Activated CD4-positive, alpha-beta memory T cell treated with anti-CD3 and anti-CD28 coated beads for 36 hours (primary cell): ENCODE measurements at places on chromosomes 3 and 15.

- DNase-seq, result peak; percentile 77
Observed at GRCh38 chr15:34038871-34039789, at the start of gene AVEN. TSS of gene AVEN (minus strand) at chr15:34039204. CDS start at chr15:34039046, 158 bp downstream.

DNA sequence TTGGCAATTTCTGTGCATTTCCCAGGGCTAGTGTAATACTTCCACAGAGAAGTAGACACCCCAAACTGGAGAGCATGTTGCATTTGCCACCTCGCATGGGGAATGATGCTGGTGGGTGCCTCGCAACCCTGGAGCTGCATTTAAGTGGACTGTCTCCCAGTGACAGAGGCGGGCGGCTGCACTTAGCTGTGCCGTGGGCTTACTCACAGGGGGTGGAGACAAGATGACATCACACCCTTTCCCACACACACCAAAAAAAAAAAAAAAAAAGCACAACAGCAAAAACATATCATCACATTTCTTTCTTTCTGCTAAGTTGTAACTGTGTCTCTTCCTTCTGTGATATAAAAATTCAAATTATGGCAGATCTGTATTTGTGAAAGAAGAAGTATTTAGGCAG lies at the start of gene ABI3BP:
Gene ABI3BP, minus strand, starts transcription at position 113 of the 400 bp plus-strand sequence. Its CDS starts 37 bp downstream, at position 76.
- DNase-seq, result peak; percentile 10

DNA sequence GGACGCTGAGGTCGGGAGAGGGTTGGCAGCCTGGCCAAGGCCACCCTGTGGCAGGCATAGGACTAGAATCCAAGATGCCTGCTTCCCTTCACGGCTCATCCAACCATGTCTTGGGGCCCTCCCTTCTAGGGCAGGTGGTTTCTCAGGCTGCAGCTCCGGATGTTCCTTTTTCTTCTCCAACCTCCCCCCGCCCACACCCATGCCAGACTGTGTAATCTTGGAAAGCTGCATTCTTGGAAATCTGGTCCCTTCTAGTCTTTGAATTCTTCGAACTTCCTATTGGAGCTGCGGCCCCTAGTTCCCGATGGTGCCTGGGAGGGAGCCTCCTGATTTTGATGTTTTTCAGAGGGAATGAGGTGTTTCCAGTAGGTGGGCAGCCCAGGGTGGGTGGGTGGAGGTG lies 109.8 kb downstream of the FBLN2 start:
- no peak for DNase-seq

- DNase-seq, result no peak
Observed at GRCh38 chr3:185702262-185703225, 116.4 kb downstream of the SENP2 start.

- no peak for DNase-seq
Observed at GRCh38 chr3:183500319-183500718, 55.2 kb downstream of the KLHL6 start.

DNA sequence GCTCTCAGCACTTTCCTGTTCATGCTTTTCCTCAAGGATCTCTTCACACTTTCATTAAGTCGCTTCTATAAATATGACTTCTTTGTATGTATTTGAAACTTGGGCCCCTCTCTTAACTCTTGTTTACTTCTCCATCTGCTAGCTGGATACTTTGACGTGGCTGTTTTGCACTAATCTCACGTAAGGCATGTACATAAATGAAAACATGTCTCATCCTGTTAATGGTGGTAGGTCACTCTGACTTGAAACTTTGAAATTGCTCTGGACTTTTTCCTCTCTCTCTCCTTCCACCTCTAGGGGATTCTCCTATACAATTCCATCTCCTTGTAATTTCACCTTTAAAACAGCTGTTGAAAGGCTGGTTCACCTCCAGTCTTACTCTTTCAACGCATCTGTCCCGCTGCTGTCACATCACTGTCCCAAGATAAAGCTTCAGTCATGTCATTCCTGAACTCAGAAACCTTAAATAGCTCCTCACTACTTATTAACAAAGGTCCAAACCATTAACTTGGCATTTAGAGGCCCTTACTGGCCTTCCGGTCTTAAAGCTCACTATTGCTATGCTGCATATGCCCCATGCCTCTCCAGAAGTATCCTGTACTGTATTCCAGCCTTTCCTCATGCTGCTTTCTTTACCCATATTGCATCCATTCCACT lies 1.2 kb downstream of the BLOC1S6 start:
- no peak for DNase-seq

DNA sequence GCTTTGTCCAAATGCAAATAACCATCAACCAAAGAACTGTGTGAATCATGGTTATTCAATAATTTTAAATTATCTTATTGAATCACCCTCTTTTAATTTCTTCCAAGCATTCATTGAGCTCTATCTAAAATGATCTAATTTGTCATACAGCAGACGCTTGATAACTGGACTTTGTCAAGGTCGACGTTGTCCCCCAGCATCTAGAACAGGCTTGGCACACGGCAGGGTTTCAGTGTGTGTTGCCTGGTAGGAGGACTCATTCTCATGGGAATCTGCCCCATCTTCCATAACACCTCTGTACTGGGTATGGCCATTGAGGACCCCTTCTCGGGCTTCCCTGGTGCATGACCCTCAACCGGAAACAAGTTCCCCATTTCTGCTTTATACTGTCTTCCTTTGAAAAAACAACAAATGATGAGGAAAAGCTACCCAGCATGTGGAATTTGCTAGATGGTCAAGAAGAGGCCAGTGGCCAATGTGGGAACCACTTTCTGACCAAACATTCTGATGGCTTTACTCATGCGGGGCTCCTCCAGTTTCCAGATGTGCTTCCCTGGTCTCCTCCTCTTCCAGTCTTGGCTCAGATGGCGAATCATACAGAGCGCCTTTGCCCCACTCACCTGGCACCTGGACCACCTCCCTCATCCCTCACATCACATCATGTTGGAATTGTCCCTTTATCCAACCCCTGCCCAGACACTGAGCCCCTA lies 41.7 kb upstream of the SEC22A start:
- DNase-seq, result no peak

GRCh38 chr15:25850154-25851111 lies 12.7 kb downstream of the ATP10A start:
- DNase-seq, result peak; percentile 89

DNA sequence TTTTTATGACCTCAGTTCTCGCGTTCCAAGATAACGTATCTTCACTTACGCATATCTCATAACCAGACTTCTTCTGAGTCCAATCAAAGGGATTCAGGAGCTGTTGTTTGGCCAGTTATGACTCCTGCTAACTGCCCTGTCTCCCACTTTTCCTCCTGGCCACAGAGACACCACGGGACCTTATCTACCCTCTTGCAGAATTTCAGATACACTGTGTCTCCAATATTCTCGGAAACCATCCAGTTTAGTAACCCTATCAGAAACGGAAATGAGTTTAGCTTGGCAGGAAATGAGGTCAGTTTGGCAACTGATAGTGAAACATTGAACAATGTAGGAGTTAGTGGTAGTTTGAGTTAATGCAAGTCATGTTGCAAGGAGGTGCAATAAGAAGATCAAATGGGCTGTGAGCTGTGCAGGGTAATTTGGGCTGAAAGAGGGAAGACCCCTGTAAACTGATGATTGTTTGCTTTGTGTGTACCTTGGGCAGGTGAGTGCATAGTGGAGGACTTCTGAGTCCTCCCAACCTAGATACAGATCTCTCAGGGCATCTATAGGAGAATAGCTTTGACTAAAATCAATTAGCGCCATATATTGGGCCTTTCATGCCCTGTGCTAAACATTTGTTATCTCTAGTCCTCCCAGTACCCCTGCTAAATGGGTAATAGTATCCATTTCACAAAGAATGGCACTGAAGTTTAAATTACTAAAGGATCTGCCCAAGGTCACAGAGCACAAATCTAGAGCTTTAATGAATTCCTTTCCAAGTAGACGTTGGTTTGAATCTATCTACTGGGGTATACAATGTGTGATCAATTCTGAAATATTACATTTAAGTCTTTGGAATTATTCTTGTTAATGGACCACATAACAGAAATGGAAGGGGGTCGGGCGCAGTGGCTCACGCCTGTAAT lies 41.3 kb upstream of the PIK3CB start:
- DNase-seq, result peak; percentile 9

DNA sequence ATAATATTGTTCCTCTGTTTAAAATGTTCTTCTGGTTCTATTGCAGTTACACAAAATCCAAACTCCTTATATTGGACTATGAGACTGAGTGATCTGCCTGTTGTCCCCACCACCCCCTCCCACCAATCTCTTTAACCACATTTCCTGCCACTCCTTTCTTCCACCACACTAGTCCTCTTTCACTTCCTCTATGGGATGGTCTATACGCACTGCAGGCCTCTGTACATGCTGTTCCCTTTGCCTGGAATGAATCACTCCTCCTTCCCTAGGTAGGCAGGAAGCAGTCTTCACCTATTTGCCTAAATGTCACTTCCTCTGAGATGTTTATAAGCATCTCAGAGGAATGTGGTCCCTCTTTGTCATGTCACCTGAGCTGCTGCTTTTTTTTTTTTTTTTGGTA lies 4.0 kb downstream of the MAP2K1 start:
- DNase-seq, result peak; percentile 35

DNA sequence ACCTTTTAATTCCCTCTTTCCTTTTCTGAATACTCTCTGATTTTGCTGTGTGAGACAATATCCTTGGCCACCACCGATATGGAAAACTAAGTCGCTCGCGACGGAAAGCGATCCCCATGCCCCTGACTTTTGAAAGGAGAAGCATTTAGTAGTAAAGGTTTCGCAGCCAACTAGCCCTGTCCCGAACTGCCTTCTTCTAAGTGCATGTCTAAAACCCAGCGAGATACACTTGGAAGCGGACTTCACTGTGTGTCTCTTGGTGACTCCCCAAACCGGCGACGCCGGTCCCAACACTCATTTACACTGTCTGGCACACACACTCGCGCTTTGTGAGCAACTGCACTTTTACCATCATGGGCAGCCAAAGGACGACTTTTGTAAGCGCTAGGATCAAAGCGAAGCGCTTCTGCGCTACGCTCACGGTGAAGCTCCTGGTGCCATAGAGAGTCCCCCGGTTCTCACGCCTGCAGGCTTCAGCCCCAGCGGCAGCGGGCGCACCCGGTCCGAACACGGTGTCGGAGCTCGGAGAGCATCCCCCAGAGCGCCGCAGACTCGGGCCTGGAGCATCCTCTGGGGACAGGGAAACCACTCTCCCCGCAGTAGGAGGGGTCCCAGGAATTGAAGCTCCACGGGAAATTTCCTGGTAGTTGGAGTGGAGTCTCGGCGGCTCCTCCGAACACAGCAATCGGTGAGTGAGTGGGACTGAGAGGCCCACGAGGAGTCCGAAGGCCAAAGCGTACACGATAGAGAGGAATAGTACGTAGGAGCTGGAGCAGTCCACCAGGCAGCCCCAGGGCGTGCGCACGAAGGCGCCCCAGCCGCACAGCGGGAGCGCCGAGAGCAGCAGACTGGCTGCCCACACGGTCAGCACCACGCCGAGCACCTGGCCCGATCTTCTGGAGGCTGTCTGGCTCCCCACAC lies 1.4 kb downstream of the GPR149 start:
- DNase-seq, result no peak

DNA sequence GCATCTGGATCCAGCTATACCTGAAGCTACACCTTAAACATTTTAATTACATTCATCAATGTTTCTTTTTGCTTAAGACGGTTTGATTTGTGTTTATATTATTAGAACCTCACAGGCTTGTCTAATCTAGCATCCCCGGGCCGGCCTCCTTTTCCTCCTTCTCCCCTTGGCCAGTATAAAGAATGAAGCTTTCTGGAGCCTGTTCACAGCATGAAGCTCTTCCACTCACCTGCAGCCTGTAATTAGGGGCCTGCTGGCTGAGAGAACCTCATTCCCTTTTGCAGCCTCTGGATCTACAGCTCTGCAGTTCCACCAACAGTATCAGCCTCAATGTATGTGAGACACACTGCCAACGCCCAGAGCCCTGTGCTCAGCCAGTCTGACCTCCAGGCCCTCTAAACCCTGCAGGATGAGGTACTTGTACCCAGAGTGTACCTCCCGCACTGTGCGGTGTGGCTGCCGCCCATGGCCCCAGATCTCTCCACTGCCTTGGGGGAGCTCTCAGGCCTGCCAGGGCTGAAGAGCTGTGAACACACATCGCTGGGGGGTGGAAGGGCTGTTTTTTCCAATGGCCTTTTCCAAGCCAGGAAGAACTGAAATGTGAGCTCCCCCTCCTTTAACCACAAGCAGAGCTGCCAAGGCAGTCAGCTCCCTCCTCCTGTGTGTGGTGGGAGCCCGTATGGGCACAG lies 114.7 kb upstream of the ALDH1A3 start:
- DNase-seq, result no peak

GRCh38 chr15:57237301-57237642 lies 139.0 kb upstream of the CGNL1 start:
- no peak for DNase-seq

GRCh38 chr3:152737021-152737908 lies 97.7 kb upstream of the P2RY1 start:
- no peak for DNase-seq

DNA sequence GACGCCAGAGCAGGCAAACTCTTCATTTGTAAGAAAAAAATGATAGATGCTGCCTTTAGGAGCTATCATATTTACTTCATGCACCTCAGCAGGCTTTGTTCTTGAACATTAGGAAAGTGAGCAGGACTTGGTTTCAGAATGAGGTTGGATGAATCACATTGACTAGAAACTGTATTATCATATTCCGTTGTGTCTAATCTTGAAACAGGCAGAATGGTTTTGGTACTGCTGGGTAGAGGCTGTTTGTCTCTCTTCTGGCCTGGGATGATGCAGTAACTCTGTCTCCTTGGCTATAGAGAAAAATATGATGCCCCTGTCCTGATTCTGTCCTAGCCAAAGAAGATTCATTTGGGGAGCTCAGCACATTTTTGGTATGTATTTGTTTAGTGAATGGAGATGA lies 344.2 kb upstream of the GRM7 start:
- no peak for DNase-seq

GRCh38 chr3:43239755-43240154 lies 46.6 kb upstream of the SNRK start:
- DNase-seq, result no peak

DNA sequence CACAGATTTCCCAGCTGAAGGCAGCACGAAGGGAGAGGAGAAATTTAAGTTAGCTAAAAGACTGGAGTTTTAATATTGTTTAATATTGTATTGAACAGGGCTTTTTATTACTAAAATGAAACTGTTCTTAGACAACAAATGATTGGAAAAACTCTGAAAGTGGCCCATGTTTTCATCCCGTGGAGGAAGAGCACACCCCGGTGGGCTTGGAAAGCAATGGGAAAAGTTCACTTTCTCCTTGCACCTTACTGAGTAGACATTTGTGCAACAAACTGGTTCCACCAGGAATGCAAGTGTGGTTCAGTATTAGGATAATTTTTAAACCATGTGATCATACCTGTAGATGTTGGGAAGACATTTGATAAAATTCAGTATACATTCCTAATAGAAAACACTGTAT lies 8.2 kb upstream of the ESYT3 start:
- no peak for DNase-seq

- peak; percentile 46 for DNase-seq
Observed at GRCh38 chr15:38254051-38254883, 1.6 kb downstream of the SPRED1 start.

- no peak for DNase-seq
Observed at GRCh38 chr3:166425900-166426611, 588.8 kb upstream of the BCHE start.
